ENCODE measurements at places on chromosomes 2 and 18.

DNA sequence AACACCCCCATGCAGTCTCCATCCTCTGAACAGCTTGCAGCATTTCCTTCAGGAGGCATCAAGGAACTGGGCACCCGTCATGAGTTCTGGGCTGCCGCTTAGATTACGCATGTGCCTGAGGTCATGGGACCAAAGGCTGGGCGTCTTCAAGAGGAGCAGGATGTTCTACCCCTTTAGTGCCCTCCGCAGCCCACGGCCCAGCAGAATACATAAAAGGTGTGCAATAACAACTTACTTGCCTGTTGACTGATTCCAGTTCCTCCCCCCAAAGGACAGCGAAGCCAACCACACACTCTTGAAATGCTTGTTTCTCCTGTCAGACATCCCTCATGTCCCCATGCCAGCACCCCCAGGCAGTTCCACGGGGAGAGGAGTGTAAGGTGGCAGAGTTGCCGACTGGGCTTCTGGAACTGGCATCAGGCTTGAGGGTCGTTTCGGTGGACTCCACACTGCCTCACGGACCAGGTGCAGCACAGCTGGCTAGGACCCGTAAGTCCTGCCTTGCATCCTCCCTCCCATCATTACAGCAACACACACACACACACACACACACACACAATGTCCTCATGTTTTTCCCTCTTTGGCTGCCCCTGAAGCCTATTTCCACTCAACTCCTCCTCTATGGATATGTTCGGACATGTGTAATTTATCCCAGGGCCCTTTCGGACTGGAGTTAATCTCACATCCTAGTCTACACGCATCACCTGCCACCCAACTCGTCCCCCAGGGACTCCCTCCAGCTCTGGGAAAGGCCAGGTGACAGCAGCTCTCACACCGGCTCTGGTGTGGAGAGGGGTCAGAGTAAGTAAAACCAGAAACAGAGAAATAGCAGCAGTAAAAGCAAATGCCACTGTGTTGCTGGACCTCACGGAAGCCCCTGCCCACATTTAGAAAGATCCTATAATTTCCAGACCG, 200.7 kb downstream of the BCL11A start:
- no peak for DNase-seq

DNA sequence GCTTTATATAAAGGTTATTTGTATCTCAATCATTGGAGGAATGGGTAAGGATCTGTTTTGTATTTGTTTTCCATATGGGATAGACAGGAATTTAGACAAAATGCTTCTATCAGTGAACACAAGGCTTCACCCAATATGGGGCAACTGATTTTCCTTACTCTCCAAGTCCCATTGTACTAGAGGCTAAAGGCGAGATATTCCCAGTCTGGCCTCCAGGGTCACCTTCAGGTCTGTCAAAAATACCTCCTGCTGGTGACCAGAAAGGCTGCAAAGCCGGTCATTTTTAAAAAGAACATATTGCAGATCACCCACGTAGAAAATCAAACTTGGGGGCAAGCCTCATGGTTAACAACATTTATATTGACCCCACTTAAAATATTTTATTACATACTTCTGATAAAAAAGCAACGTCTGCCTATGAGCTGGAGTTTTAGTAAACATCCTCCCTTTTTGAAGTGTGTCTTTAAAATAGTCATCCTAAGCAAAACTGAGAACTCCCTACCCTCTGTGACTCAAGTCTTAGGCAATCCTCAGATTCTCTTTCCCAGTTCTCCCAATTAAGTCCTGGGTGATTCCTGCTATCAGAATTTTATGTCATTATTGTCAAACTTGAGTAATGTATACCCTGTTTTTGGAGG, 276.6 kb downstream of the MREG start:
- no peak for DNase-seq

- no peak for DNase-seq
Observed at GRCh38 chr18:49639643-49640391, 78.0 kb downstream of the LIPG start.

GRCh38 chr2:200797242-200797770, 14.4 kb upstream of the BZW1 start:
- no peak for DNase-seq

DNA sequence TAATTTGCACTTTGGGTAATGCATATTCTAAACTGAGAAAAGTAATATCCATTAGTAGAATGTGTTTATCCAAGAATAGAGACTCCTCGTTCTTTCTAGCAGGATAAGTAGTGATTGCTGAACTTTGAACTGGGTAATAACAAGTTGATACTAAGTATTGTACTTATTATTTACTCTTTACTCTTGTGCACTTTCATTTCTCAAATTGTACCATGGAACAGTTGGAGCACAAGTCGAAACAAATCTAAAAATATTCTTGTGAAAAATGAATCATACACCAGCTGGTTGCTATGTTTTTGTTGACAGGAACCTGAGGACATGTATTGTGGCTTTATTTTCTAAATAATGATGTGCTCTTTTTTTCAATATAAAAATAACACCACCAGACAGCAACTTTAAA, 111.9 kb downstream of the RGPD3 start:
- DNase-seq: no peak

DNA sequence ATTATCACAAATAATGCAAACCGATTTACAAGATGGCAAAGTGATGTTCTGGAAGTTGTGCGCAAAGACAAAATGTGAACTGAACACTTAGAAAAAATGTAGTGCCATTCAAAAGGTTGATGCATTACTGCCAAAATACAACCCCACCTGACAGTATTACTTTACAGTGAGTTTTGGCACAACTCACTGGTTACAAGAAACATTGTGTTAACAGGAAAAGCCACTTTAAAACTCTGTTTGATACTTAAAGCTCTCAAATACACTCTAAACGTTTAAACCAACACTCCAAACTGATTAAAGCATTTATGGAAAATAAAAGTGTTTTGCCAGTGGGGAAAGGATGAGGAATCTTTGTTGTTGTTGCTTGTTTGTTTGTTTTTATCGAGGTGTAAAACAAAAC, 173.4 kb upstream of the SATB2 start:
- DNase-seq: no peak

- DNase-seq: peak; percentile 23
Observed at GRCh38 chr2:227374158-227374557, 4.9 kb downstream of the TM4SF20 start.

- peak; percentile 3 for DNase-seq
Observed at GRCh38 chr2:12304564-12305171, 412.1 kb upstream of the TRIB2 start.

- peak; percentile 53 for DNase-seq
Observed at GRCh38 chr2:8583400-8584173, 98.3 kb upstream of the ID2 start.

- DNase-seq: no peak
Observed at GRCh38 chr2:239667431-239667985, 266.7 kb upstream of the HDAC4 start.

DNA sequence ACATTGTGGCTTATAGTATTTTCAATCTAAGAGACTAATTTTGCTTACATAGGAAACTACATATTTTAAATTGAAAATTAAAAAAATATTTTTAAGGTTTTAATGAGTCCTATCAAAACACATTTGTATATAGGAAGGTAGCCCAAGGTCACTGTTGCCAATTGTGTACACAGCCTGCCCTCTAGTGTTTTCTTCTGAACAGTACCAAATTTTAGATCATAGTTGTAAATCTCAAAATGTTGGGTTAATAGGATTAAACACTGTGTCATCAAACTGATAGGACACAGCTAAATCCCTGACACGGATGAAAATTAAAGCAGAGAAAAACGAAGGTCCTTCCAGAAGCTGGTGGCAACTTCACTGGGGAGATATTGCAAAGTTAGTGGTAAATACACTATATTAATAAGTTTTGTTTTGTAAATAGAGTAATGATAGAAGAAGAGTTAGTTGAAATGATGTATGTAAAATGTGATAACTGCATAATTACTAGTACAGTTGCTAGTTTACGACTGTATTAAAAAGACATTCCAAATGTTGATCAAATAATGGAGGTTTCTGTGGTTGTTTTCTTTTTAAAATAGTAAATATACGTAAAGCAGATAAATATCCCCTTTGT, 19.7 kb downstream of the CLUL1 start:
- DNase-seq: peak; percentile 61

GRCh38 chr2:213152065-213152794, 818 bp upstream of the IKZF2 start:
- peak; percentile 40 for DNase-seq

DNA sequence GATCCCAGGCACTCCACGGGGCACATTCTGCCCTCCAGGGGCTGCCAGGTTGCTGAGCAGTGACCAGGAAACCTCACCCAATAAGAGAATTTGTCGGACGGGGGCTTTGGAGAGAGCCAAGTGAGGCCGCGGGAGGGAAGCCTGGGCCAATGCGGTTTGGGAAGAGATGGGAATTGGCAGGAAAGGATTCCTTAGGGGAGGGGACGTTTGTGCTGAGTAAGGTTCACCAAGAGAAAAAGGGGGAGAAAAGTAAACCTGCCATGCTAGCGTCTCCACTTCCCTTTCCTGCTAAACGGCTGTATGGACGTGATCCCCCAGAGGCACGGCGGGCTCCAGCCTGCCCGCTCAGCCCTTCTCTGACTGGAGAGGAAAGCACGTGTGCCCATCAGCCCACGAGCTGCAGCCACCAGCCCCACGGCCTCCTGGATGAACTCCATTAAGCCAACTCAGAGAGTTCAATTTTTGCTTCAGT, 194.4 kb upstream of the ID2 start:
- no peak for DNase-seq

DNA sequence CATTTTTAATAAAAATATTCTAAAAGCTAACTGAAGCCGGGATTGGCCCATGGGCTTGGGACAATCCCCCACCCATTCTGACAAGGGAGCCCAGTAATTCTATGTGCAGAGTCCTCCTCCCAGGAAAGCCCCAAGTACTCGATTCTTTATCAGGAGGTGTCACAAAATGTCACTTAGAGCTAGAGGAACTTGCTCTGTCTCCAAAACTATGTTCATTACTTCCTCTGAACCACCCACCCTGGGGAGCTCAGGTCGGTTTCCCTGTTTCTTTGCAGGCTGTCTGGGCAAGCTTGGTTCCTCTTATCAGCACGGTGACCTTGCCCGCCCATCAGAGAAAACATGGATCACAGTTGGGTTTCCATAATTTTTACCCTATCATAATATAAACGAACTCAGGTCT, 430.6 kb upstream of the ID2 start:
- DNase-seq: no peak

- DNase-seq: no peak
Observed at GRCh38 chr18:10771053-10771709, 245.4 kb downstream of the NAPG start.

- peak; percentile 74 for DNase-seq
Observed at GRCh38 chr18:28175930-28176697, 816 bp downstream of the CDH2 start.

GRCh38 chr2:10546975-10547391, 98.9 kb upstream of the ODC1 start:
- no peak for DNase-seq

DNA sequence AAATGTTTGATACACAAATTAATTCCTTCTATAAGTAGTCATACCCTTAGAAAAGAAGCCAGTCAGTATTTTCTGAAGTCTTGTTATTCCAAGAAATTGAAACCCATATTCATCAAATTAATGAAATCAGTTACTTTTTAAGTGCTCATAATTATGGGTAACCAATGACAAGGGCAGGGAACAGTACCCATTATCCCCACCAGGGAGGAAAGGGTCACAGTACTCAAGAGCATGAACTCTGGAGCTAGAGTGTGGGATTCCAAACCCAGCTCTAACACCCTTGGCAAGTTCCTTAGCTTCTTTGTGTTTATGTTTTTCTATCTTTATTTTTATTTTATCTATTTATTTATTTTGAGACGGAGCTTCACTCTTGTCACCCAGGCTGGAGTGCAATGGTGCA, 68.4 kb downstream of the CCDC148 start:
- no peak for DNase-seq

DNA sequence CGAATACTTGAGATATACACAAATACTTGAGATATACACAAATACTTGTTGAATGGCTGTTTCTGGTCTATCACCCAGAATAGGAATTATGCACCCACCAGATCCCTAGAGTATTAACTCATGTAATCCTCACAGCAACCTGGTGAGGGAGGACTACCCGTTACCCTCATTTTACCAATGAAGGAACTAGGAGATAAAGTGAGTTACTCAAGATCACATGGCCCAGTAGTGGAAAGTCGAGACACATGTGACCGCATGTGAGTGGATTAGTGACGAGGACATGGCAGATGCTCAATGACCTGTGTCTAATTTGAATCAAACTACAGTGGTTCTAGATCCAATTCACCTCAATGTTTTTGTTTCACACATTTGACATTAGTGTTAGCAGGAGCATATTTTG, 2.4 kb downstream of the MOGAT1 start:
- DNase-seq: no peak

- no peak for DNase-seq
Observed at GRCh38 chr2:144331674-144332355, 188.1 kb downstream of the ZEB2 start.

GRCh38 chr2:33377048-33377447, 99.4 kb upstream of the RASGRP3 start:
- DNase-seq: no peak

DNA sequence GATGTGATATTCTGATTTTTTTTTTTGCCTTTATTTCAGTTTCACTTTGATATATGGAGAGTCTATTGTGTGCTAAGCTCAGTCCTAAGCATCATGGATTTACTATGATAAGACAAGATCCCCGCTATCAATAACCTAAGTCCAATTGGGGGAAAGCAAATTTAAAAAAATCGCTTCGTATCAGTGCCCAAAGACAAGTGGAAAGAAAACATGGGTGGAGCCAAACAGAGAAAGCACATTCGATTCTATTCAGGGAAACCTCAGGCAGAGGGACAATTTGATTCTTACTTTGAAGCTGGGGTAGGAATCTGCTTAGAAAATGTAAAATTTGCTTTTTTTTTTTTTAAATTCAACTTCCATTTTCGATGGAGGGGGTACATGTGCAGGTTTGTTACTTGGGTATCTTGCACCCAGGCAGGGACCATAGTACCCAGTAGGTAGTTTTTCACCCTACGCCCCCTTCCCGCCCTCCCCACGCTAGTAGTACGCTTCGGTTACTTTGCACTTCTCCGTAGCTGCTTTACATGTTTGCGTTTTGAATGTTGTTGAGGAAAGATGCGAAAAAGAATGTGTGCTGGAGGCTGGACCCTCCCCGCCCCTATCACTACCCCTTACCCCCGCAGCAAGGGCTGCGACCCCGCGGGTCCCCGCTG, 12.4 kb downstream of the KIF5C start:
- DNase-seq: peak; percentile 51

All from brain (organoid and tissue), 16 donors.